ENCODE measurements at places on chromosomes 7 and 10.

DNA sequence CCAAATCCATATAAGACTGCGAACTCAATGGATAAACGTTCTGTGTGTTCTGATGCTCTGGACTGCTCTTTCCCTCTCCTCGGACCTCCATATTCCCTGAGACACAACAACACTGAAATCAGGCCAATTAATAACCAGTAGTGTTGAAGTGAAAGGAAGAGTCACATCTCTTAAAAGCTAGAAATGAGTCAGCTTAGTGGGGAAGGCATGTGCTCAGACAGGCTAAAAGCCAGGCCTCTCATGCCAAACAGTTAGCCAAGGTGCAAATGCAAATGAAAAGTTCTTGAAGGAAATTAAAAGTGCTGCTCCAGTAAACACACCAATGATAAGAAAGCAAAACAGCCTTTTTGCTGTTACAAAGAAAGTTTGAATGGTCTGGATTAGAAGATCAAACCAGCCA is 29.3 kb downstream of the TNS3 start:
- DNase-seq = no peak

- DNase-seq = no peak
These were observed 711.2 kb downstream of the GRID1 start for GRCh38 chr10:85655411-85655810.

DNA sequence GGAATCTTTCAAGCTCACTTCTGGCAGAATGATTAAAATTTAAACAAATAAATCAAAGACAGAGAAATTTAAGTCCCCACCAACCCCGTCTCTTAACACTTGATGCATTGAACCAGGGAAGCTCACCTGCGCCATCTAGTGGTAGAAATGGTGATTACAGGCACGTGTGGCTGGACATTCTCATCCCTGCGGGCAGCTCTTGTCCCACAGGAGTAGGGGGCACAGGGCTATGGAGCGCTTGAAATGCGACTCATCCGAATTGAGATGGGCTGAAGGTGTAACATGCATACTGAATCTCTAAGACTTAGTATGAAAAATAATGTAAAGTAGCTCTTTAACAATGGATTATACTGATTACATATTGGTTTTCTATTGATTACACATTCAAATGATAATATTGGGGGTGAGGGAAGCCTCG is 24.8 kb upstream of the SLIT1 start:
- no peak for DNase-seq

DNA sequence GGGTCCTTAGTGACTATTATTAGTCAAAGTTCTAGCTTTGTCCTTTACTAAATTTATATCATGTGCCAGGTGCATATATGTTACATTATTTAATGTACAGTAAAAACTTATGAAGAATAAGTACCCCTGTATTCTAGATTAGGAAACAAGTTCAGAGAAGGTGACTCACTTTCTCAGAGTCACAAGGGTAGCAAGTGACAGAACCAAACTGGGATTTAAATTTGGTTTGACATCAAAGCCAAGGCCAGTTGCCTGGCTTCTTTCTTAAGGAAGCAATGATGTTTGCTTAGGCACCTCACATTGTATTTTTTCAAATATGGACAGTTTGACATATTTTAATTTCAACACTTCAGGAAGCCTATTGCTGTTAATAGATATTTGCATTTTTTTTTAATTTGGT is 2.5 kb downstream of the LSM8 start:
- no peak for DNase-seq
